ENCODE measurements at places on chromosomes 13 and 19.

DNA sequence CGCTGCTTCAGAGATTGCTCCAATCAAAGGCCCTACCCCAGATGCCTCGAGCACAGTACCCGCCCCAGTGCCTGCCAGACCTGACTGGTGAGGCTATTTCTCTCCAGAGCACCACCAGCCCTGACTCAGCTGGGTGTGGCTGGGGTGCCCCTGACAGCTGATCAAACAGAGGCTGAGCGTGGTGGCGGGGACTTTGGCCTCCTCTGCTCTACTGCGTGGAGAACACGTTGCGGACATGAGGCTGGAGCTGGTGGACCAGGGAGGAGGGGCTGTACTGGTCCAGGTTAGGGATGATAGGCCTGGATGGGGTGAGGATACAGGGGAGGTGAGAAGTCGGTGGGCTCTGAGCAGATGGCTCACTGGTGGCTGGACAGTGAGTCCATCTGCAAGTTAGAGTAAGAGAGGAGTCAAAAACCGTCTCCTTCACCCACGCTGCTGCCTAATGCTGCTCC, 3.5 kb upstream of the DOCK6 start:
- DNase-seq: peak; percentile 94

- no peak for DNase-seq
Measured at GRCh38 chr19:17078920-17079709, 3.5 kb downstream of the MYO9B start.

DNA sequence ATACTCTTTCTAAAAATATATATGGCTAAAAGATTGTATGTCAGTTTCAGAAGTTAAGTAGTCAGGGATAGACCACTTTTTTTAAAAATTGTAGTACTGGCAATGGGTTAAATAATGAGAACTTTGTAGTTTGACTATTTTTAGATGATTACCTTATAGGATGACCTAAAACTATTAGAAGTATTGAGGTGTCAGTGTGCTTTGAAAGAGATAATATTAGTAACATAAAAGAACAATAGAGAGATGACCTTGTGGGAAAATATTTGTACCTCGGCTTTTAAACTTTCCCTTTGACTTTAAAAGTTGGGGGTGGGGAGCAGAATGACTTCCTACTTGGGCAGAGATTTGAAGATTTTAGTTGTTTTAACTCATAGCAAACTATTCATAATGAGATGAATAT, 48.3 kb downstream of the SLAIN1 start:
- DNase-seq: no peak

DNA sequence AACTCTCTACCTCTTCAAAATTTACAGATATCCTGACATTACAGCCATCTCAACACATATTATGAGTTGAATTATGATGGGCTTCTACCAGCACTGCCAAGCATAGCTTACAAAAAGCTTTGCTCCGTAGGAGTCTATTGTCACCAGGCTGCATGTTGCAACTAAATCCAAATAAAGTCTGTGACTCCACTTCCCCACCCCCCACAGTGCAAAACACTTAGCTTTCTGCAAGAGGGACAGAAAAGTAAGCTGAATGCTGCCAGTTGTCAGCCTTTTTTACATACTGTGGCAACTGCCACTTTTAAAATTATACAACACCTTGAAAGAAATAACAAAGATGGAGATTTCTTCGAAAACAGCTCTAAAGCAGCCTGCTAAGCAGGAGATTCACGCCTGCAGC, 189.1 kb downstream of the FGF14 start:
- DNase-seq: no peak

GRCh38 chr19:46821512-46822409, 28.9 kb downstream of the AP2S1 start:
- no peak for DNase-seq

GRCh38 chr19:44931541-44931940, 10.5 kb upstream of the APOC4 start:
- no peak for DNase-seq

DNA sequence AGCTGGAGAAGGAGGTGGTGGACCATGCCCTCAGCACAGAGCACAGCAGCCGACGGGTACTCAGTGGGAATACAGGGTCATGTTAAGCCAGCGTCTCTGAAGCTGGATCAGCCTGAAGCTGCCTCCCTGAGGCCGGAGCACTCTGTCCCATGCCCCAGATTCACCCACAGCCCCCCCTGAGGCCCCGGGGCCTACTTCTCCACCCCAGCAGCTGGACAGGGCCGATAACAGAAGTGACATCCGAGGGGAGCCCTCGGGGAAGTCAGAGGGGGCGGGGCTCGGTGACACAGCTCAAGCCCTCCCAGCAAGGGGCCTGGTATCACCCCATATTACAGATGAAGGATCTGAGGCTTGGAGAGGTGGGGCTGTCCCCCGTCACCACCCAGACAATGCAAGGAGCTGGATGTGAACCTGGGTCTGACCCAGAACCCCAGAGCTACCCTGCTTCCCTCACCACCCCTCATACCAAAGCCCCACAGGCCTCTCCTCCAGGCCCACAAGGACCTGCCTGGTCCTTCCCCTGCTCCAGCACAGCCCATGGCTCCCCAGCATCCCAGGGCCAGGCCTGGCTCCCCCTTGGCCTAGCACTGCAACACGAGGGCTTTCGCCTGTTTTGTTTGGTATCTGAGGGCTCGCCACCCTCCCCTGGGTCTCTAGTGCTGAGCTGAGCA, 5.7 kb downstream of the R3HDM4 start:
- DNase-seq: no peak

- no peak for DNase-seq
Measured at GRCh38 chr13:25372284-25373081, 709 bp downstream of the ATP8A2 start.

GRCh38 chr13:110876609-110877008, 38.3 kb downstream of the ANKRD10 start:
- DNase-seq: no peak

DNA sequence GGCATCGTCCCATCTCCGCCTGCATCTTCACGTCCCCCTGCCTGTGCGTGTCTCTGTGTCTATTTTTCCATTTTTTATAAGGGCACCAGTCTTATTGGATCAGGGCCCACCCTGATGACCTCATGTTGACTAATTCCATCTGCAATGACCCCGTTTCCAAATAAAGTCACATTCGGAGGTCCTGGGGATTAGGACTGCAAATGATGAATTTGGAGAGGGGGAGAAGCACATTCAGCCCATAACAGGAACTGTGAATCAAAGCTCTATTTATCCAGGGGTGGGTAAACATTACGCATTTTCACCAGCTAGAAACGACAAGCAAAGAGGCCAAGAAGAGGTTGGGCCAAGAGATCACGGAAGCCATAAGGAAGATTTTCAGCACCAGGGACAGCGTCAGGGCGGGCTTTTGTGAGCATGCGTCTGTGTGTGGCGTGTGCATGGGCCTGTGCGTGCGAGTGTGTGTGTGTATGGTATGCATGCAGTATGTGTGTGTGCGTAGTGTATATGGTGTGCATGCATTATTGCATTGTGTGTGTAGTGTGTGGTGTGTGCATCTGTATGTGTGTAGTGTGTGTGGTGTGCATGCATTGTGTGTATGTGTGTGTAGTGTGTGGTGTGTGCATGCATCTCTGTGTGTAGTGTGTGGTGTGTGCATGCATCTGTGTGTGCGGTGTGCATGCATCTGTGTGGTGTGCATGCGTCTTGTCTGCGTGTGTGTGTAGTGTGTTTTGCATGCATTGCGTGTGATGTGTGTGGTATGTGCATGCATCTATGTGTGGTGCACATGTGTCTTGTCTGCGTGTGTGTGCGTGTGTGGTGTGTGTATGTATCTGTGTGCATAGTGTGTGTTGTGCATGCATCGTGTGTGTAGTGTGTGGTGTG, 19.6 kb downstream of the CELF5 start:
- DNase-seq: peak; percentile 53

DNA sequence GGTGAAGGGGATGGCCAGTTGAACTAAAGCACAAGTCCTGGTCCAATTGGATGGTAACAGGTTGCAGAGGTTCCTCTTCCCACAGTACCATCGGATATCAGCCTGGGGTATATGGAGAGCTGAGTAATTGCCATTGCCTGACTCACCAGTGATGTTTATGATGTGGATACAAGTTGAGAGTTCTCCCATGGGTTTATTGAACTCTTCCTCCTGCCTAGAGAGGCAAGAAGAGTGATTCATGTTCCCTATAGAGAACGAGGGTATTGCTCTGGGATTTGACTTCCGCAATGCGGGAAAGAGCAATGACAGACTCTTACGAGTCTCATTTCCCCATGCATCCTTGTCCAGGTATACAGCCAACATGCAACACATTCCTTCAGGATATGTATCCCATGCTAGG, 111.3 kb upstream of the PCDH9 start:
- no peak for DNase-seq

- no peak for DNase-seq
Measured at GRCh38 chr19:4516939-4517300, 1.4 kb downstream of the PLIN4 start.

DNA sequence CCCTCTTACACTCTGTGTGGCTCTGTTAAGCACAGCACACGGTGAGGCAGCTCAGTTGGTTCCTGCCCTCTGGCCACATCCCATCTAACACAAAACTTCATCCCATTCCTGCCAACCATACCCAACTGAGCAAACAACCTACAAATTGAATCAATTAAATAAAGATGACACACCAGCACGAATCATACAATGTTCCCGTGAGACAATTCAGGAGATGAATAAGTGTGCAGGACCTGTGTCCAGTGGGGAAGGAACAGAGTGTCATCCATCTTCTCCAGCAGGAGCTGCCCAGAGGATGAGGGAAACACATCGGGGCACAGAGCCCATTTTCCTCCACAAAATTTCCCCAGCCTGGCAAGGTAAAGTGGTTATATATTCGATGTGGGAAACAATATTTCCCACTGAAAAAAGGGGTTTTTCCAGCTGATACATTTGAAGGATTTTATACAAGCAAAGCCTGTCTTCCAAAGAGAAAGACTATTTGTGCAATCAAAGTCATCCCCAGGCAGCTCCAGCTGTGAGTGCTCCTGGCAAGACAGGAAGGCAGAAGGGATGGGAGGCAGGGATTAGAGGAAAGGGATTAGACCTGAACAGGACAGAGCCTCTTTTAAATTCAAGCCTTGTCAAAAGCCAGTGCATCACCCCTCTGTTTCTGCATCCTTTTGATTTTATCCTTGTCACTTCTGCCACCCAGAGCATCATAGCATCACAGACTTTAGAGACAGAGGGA, 240.2 kb downstream of the LHFPL6 start:
- no peak for DNase-seq

DNA sequence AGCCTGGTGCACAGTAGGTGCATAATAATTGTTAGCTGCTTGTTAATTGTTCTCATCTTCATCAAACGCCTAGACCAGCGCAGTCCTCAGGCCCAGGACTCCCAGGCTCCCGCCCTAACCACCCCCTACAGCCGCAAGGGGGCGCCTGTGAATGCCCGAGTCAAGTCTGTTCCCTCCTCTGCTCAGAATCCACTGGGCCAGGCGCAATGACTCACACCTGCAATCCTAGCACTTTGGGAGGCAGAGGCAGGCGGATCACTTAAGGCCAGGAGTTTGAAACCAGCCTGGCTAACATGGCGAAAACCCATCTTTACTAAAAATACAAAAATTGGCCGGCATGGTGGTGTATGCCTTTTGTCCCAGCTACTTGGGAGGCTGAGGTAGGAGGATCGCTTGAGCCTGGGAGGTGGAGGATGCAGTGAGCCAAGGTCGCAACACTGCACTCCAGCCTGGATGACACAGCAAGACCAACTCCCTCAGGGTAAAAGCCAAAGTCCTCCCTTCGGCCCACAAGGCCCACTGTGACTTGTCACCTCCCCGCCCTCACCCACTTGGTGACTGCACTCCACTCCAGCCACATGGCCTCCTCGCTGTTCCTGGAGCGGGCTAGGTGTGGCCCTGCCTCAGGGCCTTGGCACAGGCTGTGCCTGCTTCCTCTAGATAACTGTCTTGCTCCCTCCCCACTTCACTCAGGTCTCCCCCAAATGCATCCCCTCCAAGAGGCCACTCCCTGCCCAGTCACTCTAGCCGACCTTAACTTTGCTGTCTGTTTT, 9.1 kb downstream of the ZNF653 start:
- peak; percentile 76 for DNase-seq

DNA sequence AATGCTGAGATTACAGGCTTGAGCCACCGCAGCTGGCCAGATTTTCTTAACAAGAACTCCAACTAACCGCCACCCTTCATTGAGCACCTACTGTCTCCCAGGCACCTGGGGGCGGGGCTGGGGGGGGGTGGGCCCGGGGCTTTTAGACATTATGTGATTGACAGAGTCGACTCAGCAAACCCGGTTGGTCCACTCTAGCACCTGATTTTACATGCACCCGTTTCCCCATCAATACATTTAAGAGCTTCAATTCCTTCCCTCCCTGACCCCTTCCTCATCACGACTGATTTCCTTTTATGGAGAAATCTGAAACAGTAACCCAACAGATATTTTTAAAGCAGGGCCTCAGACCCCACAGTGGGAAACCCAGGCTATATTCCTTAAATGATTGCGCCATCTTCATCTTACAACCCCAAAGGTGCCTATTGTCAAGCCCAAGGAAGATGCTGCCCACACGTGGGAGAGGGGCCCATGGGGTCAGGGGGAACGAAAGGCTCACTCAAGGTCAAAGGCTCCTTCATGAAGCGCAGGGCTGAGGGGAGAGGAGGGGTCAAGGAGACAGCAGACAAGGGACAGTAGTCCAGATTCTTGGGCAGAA, 1.8 kb downstream of the INSR start:
- no peak for DNase-seq
